Colonic mucosa (tissue), 4 donors: ENCODE measurements at places on chromosomes 2 and 18.
A peak's percentile ranks its signal among the peaks of the same experiment; 100 is the strongest.

DNA sequence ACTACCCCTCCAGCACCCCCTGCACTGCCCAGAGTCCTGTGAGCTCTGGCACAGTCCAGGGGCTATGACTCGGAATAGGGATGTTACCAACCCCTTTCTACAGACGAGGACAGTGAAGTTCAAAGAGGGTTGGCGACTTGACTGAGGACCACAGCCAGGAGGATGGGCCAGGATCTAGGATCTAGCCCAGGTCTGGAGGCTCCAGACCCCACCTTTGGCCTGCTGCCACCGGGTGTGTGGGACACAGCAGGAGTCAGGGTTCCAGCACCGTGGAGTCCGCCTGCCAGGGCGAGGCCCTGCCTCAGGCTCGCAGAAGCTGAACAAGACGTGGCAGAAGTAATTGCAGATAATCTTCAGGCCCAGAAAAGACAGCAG, 37.9 kb upstream of the GPC1 start:
- H3K27ac ChIP-seq, result no peak overlapping the region
- H3K4me1 ChIP-seq, result no peaks in the 10 kb centered on the region
- H3K4me3 ChIP-seq, result no peak overlapping the region
- DNase-seq, result no peak

- no peak for DNase-seq
- no peak overlapping the region for H3K4me3 ChIP-seq
Observed at GRCh38 chr18:30093376-30093775, 949.2 kb downstream of the DSC3 start.

- no peak overlapping the region for H3K27ac ChIP-seq
- no peaks in the 10 kb centered on the region for H3K4me1 ChIP-seq
- no peak for DNase-seq
- no peaks in the 10 kb centered on the region for H3K36me3 ChIP-seq
- H3K4me3 ChIP-seq, result no peak overlapping the region
Observed at GRCh38 chr2:215668378-215668775, 232.5 kb upstream of the FN1 start.

GRCh38 chr2:9311488-9311887, 104.9 kb downstream of the ASAP2 start:
- H3K27ac ChIP-seq, result peak overlapping the region; percentile 47

DNA sequence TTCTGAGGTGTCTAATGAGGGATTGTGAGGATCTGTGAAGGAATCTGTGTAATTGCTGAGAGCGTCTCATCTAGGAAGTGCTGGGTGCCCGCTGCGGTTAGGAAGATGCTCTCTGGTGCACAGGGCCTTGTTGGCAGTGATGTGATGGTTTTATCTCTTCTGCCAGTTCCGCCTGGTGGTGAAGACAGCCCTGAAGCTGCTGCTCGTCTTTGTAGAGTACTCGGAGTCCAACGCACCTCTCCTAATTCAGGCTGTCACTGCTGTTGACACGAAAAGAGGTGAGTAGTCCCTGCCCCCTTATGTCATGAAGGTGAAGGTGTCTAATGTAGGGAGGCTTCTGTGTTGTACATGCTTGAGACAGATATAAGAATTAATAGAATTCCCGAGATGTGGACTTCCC, 234.2 kb downstream of the TPGS2 start:
- DNase-seq, result no peak
- H3K4me1 ChIP-seq, result peaks cover 7% of the 10 kb centered on the region
- no peak overlapping the region for H3K4me3 ChIP-seq
- H3K27me3 ChIP-seq, result no peaks in the 10 kb centered on the region
- H3K36me3 ChIP-seq, result no peaks in the 10 kb centered on the region

- no peaks in the 10 kb centered on the region for H3K36me3 ChIP-seq
- H3K27me3 ChIP-seq, result no peaks in the 10 kb centered on the region
- H3K27ac ChIP-seq, result no peak overlapping the region
- peaks cover 8% of the 10 kb centered on the region for H3K4me1 ChIP-seq
Observed at GRCh38 chr2:65666156-65666725, 233.8 kb upstream of the SPRED2 start.

DNA sequence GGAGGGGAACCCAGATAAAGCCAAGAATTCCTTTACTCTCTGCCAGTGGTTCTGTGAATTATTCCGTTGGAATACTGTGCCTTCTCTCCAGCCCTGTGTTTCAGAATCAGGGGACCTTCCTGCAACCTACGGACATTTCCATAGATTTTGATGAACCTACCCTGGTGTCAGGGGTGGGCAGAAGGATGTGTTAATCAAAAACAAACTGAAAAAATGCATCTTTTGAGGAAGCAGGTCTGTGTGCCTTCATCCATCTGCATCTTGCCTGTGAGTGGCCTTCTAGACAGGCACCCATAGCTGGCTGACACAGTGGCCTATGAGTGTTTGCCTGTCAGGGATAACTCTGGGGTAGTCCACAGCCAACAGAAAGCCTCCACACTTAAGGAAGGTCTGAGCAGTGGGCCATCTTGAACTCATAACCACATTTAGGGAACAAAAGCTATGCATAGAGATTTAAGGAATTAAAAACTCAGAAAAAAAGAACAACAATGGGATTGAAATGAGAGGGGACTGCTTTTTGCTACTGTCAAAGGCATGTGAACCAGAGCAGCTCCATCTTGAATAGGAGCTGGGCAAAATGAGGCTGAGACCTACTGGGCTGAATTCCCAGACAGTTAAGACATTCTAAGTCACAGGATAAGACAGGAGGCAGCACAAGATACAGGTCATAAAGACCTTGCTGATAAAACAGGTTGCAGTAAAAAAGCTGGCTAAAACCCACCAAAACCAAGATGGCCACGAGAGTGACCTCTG, 45.9 kb upstream of the ITGA6 start:
- H3K27me3 ChIP-seq, result no peaks in the 10 kb centered on the region
- H3K4me3 ChIP-seq, result no peak overlapping the region
- no peaks in the 10 kb centered on the region for H3K36me3 ChIP-seq
- no peaks in the 10 kb centered on the region for H3K4me1 ChIP-seq
- H3K27ac ChIP-seq, result no peak overlapping the region
- DNase-seq, result no peak

DNA sequence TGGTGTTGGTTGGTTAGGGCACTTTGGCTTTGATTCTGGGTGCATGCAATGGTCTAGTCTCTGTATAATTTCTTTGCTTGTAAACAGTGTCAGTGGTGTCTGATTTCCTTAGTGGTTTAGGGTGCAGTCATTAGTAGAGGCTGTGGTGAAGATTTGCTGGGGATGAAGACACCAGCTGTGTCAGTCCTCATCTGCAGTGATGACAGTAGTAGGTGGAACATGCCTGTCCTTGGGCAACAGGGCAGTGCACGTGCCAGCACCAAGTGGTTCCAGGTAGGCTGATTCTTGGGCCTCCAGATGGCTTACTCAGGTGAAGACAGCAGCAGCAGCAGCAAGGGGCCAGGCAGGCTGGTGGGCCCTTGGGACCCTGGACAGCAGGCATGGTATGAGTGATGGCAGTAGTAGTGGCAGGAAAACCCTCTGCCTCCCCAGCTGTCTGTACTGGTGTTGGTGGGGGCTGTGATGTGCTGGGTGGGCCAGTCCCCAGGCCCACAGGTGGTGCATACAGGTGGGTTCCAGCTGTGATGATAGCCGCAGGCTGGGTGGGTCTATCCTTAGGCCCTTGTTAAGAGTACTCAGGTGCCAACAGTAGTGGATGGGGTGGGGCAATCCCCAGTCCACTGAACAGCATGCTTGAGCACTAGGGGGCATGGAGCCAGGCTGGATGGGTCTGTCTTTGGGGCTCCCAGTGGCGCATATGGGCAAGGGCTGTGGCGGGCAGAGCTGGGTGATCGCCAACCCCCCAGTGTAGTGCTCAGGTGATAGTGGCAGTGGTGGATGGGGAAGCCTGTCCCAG, 140.7 kb upstream of the THUMPD2 start:
- H3K27me3 ChIP-seq, result no peaks in the 10 kb centered on the region
- DNase-seq, result no peak
- no peaks in the 10 kb centered on the region for H3K4me1 ChIP-seq

DNA sequence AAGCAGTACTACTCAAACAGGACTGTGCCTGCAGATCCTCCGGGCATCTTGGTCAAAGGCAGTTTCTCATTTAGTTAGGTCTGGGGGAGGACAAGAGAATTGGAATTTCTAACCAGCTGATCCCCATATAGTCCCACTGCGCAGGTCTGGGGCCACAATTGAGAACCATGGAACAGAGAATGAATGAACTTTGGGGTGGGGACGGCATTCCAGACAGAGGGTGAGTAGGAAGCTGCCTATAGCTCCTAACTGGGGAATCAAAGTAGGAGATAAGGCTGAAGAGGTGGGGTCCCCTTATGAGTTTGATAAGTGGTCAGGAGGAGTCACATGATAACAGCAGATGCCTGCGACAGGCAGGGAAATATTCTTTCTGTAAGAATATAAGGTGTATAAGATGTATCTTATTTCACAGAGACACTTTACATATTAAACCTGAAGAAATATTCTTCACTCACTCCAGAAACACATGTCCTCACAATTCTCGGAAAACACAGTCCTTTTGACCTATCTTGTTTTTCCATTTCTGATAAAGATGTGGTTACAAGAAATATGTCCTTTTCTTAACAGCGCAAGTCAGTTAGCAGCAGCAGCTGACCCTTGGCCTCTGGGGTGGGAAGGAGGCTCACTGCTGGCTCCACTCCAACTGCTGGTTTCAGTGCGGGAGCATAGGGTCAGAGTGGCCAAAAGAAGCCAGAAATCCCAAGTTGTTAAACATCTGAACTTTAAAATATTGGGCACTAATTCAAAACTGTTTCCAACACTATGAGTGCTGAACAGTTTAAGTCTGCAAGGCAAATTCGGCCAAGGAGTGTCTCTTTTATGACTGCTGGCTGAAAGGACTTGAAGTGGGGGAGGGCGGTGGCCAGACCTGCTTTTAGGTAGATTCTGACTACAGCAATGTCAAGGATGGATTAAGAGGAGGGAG, 12.6 kb upstream of the TMEM214 start:
- peaks cover 12% of the 10 kb centered on the region for H3K4me1 ChIP-seq
- no peak overlapping the region for H3K4me3 ChIP-seq
- H3K27ac ChIP-seq, result peak overlapping the region; percentile 69
- peak; percentile 81 for DNase-seq
- no peaks in the 10 kb centered on the region for H3K36me3 ChIP-seq

GRCh38 chr2:232351686-232352510, 26.7 kb upstream of the ALPP start:
- no peaks in the 10 kb centered on the region for H3K36me3 ChIP-seq
- no peaks in the 10 kb centered on the region for H3K4me1 ChIP-seq
- H3K27me3 ChIP-seq, result peaks cover 44% of the 10 kb centered on the region
- H3K4me3 ChIP-seq, result no peak overlapping the region
- DNase-seq, result no peak
- H3K27ac ChIP-seq, result no peak overlapping the region

- no peaks in the 10 kb centered on the region for H3K27me3 ChIP-seq
- no peak overlapping the region for H3K27ac ChIP-seq
- no peaks in the 10 kb centered on the region for H3K36me3 ChIP-seq
- no peaks in the 10 kb centered on the region for H3K4me1 ChIP-seq
Observed at GRCh38 chr2:179336782-179337534, 72.3 kb upstream of the SESTD1 start.

DNA sequence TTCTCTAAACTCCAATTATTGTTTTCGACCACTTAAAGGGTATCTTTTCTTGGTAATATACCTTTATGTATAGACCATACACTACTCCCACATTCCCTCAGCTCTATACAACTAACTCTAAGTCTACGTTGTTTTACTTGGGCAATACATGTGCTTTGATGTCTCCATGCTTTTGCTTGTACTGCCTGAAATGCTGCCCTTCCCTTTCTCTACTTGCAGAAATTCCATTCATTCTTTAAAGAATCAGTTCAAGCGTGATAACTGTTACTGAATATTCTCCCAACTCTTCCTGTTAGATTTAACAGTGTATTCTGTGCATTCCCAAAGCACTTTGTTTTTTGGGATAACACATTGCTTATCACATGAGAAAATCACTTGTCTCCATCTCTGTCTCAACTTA, 157.0 kb upstream of the AQP4 start:
- no peak overlapping the region for H3K27ac ChIP-seq
- H3K4me3 ChIP-seq, result no peak overlapping the region
- H3K4me1 ChIP-seq, result no peaks in the 10 kb centered on the region
- H3K36me3 ChIP-seq, result no peaks in the 10 kb centered on the region
- DNase-seq, result no peak

GRCh38 chr2:176553685-176554100, 284.5 kb downstream of the MTX2 start:
- H3K4me1 ChIP-seq, result no peaks in the 10 kb centered on the region
- H3K27ac ChIP-seq, result peak overlapping the region; percentile 35
- H3K36me3 ChIP-seq, result no peaks in the 10 kb centered on the region
- no peaks in the 10 kb centered on the region for H3K27me3 ChIP-seq
- DNase-seq, result peak; percentile 68

- no peak overlapping the region for H3K4me3 ChIP-seq
- H3K36me3 ChIP-seq, result no peaks in the 10 kb centered on the region
- no peak for DNase-seq
- H3K27ac ChIP-seq, result no peak overlapping the region
Observed at GRCh38 chr2:151543876-151544275, 134.2 kb downstream of the RIF1 start.

DNA sequence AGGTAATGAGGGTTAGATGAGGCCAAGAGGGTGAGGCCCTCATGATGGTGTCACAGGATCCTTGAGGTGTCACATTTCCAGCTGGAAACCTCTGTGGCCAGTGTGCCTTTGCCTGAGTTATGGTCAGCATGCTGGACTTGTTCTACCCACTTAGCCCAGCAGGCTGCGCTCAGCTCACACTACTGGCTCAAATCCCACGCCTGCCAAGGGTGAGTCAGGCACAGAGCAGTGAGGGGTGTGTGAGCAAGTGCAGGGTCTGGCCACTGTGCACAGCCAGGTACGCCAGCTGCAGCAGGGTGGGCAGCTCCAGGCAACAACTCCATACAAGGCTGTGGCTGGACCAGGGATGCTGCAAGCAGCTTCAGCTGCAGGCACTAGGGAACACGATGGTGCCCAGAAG, 616.6 kb upstream of the FSHR start:
- no peaks in the 10 kb centered on the region for H3K36me3 ChIP-seq
- no peak overlapping the region for H3K4me3 ChIP-seq
- H3K27me3 ChIP-seq, result no peaks in the 10 kb centered on the region
- DNase-seq, result no peak
- no peak overlapping the region for H3K27ac ChIP-seq

DNA sequence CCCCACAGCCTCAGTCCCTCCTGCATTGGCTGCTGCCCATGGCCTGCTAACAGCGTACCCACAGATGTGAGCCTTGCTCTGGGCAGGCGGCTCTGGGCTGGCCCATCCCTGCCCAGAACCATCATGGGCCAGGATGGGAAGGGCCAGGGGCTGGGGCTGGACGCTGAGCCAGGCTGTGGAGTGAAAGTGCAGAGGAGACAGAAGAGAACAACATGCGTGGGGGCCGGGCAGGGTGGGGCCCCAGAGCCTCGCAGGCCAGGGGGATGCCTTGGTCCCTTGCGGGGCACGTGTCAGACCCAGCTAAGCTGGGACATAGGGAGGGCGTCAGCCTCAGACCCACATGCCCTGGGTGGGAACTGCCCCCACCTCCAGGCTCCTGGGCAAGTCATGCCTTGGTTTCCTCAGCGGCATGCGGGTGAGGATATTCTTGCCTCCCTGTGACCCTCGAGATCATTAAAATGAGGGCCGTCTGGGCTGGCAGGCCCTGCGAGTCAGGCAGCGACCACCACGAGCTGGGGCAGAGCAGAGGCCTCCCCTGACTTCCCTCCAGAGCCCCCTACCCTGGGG, 27.3 kb downstream of the GPC1 start:
- H3K4me1 ChIP-seq, result no peaks in the 10 kb centered on the region
- no peak overlapping the region for H3K4me3 ChIP-seq
- no peaks in the 10 kb centered on the region for H3K36me3 ChIP-seq

GRCh38 chr2:195337597-195337996, 319.4 kb upstream of the SLC39A10 start:
- no peak overlapping the region for H3K4me3 ChIP-seq
- H3K27ac ChIP-seq, result no peak overlapping the region
- H3K36me3 ChIP-seq, result no peaks in the 10 kb centered on the region
- H3K4me1 ChIP-seq, result no peaks in the 10 kb centered on the region
